A549 treated with ZK216348 at 1 μM for 4 hours (cell line): ENCODE measurements at places on chromosomes 3 and 15. TPM values are rescaled to one million over a fixed set of nuclear protein-coding genes. Genes with fewer than 3 reads are reported as not detected.

SEMA5B gene
- 0.06 to 0.41 TPM (median 0.19 TPM) in 5 replicates for total RNA-seq

CAND2 gene
- total RNA-seq, result 0.31 to 1.2 TPM (median 0.54 TPM) in 5 replicates

KLF13 gene
- 88.2 to 118 TPM (median 104 TPM) in 5 replicates for total RNA-seq

IGSF11 gene
- total RNA-seq, result 2.7 to 6.4 TPM (median 4.9 TPM) in 5 replicates

OPA1 gene
- 24.5 to 47.5 TPM (median 28.1 TPM) in 5 replicates for total RNA-seq

CORO2B gene
- total RNA-seq, result 2.4 to 3.9 TPM (median 3.1 TPM) in 5 replicates

MAP6D1 gene
- 4.0 to 7.8 TPM (median 6.9 TPM) in 5 replicates for total RNA-seq

CPLX3 gene
- 0.07 TPM in 1 of 5 replicates, not detected in the others for total RNA-seq

PSTPIP1 gene
- not detected in 5 replicates for total RNA-seq

CFAP20DC gene
- total RNA-seq, result 1.8 to 3.2 TPM (median 2.4 TPM) in 5 replicates

RBPMS2 gene
- total RNA-seq, result 5.9 to 10.1 TPM (median 8.5 TPM) in 5 replicates

RAB43 gene
- 1.8 to 6.4 TPM (median 4.6 TPM) in 5 replicates for total RNA-seq

CYP1A1 gene
- total RNA-seq, result 1.4 to 2.1 TPM (median 1.8 TPM) in 5 replicates
